ENCODE measurements at places on chromosomes 7 and 10.

- no peak for DNase-seq
Observed at GRCh38 chr7:36430186-36430585, 40.5 kb downstream of the ANLN start.

GRCh38 chr10:114094795-114095194 lies 51.1 kb downstream of the ADRB1 start:
- no peak for DNase-seq

DNA sequence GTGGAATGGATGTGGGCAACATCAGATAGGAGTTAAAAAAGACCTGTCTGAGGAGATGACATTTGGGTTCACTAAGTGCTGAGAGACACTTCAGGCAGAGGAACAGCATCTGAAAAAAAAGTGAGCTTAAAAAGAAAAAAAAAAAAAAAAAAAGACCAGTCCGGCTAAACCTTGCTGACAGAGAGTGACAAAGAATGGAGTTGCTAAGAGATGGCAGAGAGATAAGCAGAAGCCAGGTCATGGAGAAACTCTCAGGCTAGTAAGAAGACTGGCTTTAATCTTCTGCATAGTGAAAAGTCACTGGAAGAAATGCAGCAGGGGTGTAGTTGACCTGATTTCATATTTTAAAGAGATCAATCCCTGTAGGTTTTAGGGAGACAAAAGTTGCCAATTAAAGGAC lies 711.1 kb upstream of the SEMA3D start:
- no peak for DNase-seq

- no peak for DNase-seq
Observed at GRCh38 chr7:106216923-106217542, 67.8 kb downstream of the NAMPT start.

- no peak for DNase-seq
Observed at GRCh38 chr10:125734823-125735222, 15.3 kb downstream of the EDRF1 start.

DNA sequence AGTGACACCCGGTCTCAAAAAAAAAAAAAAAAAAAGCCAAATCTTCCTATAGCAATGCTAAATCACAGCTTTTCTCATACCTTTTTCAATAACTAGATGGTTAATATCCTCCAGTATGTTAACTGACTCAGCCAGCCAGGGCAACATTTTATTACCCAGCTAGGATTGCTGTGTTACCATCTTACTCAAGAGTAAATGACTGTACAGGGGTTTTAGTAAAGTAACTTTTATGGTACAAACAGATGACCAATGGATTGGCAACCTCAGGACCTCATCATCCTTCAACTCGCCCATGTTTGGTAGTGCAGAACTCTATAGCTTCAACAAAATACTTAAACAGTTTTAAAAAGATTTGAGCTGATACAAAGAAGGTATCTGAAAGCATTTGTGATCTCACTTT lies 59.5 kb downstream of the HBP1 start:
- no peak for DNase-seq

- no peak for DNase-seq
Observed at GRCh38 chr7:44119829-44120380, 3.4 kb downstream of the POLD2 start.

GRCh38 chr10:97515271-97515978 lies 16.7 kb downstream of the UBTD1 start:
- DNase-seq: no peak

- DNase-seq: no peak
Observed at GRCh38 chr10:33001908-33002492, 44.0 kb upstream of the ITGB1 start.

DNA sequence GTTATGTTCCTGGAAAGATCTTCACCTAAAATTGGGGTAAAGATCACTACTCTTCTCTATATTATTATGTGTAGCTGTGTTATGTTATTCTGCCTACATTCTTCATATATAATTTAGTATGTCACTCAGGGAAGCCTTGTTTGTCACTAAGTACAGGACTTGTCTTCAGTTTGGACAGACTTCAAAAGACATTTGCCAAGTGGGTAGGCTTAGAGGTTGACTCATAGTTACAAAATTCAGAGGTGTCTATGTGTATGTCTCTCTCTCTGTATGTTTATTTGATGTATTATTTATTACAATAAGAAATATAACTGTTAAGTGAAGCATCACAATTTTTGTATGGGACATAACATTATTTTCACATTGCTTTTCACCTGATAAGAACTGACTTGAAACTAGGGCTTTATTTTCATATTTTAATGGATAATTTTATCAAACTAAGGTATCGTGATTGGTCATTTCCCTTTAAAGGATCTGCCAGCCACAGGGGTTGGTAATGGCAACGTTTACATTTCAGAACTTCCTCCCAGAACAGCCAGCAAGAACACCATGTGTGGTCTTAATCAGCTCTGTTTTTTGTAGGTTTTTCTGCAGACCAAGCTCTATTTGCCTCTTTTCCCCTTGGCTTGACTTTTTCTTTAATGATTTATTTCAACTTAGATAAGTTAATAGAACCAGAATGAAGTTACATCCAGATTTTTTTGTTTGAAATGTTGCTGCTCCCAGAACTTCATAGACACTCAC lies 262.1 kb upstream of the CACNA2D1 start:
- no peak for DNase-seq

- no peak for DNase-seq
Observed at GRCh38 chr10:11625019-11625735, 13.7 kb upstream of the USP6NL start.

DNA sequence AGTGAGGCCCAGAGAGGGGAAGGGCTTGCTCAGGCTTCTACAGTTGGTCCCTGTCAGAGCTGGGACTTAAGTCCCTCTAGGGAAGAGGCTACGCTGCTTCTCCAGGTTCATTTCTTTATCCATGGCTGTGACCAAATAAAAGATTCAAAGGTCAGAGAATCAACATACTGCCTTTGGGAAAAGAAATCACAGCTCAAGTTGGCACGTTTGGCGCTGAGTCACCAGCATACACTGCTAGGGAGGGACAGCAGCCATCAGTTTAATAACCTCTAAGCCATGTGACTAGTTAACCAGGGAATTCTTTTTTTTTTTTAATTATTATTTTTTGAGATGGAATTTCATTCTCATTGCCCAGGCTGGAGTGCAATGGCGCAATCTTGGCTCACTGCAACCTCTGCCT lies 28.4 kb upstream of the CRHR2 start:
- DNase-seq: no peak

DNA sequence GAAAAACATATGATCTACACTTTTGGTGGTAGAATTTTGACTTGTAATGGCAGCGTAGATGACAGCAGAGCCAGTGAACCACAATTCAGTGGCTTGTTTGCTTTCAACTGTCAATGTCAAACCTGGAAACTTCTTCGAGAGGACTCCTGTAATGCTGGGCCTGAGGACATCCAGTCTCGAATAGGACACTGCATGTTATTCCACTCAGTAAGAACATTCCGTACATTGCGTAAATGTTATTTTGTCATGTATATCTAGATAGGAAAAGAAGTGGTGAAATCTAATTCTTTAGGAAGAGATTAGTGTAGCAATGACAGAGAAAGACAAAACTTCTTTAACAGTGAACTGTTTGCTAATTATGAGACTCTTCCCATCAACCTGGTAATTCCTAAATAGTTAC lies 112.9 kb downstream of the PODXL start:
- no peak for DNase-seq

GRCh38 chr7:123154231-123154860 lies 45.4 kb downstream of the SLC13A1 start:
- DNase-seq: peak; percentile 77

GRCh38 chr10:102776779-102777456 lies 33.2 kb downstream of the WBP1L start:
- DNase-seq: no peak

GRCh38 chr10:88187472-88187871 lies 324.0 kb downstream of the PTEN start:
- DNase-seq: no peak

DNA sequence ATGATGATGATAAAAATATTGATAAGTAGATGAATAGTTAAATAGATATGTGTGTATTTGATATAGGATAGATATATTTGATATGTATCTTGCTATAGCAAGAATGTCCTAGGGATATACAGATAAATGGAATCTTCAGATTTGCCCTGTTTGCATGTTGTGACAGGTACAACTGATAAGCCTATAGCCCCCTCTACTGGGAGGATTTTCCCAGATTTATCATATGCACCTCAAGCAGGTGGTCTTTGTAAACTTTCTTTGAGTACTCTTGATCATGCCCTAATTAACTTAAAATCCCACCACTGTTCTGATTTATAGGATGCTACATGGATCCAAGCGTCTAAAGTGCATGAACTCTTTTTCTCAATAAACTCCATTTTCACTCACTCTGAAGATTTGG lies 1050.7 kb downstream of the SORCS3 start:
- no peak for DNase-seq

GRCh38 chr7:11473220-11473619 lies 358.8 kb downstream of the THSD7A start:
- no peak for DNase-seq

- DNase-seq: no peak
Observed at GRCh38 chr10:131870831-131871672, 29.8 kb upstream of the PPP2R2D start.

DNA sequence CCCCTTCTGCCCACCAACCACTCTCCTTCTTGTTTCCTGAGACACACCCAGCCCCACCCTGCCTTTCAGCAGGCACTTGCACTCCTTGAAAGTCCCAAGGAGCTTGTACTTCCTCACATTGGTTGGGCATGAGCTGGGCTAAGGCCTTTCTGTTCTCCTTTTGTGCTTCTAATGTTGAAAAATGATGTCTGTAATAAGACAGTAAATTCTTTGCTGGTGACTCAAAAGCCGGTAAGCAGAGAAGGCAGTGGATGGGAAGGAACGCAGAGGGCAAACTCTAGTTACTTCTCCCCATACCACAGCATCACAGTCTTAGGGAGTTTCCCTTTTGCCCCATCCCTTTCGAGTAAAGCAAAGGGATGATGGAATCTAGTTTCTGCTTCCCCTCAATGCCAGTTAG lies 185.6 kb downstream of the PLXNA4 start:
- no peak for DNase-seq

DNA sequence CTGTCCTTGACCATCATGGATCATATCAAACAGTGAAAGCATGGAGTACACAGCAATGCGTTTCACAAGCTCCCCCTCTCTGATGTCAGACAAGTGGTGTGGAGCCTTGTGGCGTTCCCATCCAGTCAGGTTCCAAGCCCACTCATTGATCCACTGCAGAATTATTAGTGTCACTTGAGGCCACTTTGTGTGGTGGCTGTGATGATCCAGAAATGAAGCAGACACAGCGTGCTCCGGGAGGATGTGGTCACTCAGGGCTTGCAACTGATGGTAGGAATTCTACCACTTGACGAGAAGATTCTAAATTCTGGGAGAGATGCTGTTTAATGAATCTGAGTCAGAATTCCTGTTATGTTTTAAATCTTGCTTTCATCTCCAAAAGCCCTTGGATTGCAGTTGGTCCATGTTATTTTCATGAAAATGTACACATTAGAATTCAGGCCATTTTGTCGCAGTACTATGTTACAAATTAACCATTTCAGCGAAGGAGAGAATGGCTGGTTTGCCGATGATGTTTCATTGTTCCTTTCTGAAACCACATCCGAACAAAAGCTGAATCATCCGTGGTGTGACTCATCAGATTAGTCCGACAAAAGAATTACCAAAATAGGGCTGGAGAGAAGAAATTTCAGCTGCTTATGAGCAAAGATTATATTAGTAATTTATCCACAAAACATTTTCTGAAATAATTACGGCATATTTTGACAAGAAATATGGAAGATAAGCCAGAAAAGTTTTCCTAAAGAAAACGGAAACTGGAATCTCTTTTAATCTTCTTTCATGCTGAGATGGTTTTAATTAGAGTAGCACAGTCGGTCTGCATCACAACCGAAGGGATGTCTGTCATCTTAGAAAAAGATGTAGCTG lies 48.1 kb downstream of the INSYN2A start:
- no peak for DNase-seq

DNA sequence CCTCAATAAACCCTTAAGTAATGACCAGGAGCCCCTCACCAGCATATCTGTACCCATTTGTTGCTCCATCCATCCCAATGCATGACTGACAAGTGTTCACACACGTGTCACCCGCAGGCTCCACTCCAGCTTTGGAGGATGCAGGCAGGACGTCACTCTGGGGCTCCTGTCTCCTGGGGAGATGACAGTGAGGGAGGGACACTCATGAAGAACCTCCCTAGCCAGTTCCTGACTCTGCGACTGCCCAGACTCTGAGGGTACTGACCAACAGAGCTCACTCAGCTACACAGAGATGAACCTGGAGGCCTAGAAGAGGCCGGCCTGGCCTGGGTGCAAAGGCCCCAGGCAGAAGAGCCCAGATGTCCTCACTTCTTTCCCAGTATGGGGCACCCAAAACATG lies 135.1 kb upstream of the RET start:
- DNase-seq: no peak

GRCh38 chr7:4638781-4639575 lies 43.1 kb upstream of the FOXK1 start:
- DNase-seq: no peak

GRCh38 chr10:117411479-117412399 lies 36.5 kb upstream of the PDZD8 start:
- no peak for DNase-seq

DNA sequence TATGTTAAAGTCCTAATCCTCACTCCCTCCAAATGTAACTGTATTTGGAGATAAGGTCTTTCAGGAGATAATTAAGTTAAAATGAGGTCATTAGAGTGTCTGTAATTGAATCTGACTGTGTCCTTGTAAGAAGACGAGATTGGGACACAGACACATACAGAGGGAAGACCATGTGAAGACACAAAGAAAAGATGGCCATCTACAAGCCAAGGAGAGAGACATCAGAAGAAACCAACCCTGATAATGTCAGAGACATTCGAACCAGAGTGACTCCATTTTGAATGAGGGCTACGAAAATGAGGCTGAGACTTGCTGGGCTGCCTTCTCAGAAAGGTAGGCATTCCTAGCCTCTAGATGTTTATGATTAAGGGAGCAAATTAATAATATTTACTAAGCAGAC lies 542 bp upstream of the SAMD9L start:
- no peak for DNase-seq

DNA sequence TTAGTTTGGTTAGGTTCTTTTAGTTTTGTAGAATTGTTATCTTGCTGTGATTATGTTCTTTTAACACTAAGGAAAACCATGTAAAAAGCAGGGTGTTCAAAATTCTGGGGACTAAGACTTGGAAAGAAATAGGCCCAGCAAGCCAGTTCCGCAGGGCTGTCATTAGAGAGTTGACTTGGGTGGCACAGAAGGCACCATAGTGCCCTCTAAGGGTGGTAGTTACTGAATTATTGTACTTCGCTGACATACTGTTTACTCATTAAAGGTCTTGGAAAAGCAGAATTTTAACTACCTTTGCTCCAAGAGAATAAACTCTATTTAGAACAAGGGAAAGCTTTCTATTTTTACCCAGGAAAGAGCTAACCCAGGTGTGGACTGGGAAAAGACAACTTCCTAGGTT lies 86.5 kb downstream of the OTUD1 start:
- DNase-seq: no peak

DNA sequence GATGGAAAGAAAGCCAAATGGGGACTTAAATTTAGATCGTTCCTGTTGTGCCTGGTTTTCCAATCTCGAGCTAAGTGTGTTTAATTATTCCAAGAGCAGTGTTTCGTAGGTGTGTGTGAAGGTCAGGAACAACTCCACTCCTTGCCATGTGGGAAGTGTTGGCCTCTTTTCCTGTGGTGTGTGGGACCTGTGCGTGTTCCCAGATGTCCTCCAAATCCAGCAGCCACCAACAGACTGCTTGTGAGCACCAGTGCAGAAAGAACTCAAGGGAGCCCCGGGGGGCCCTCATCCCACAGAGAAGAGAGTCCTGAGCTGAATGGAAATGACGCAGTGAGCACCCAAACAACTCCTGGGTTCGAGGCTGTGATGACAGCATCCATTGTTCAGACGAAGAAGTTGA lies 227.7 kb downstream of the TMEM178B start:
- DNase-seq: no peak

Measured in substantia nigra (tissue), 51 donors.